Stimulated activated naive B cell treated with anti-CD40 and anti-IgM and Interleukin-4, amounts not matched to agents 10 μg/mL and 1 μg/mL and 100 μg/mL, for 72 hours (primary cell): ENCODE measurements at places on chromosomes 7 and 10.

GRCh38 chr7:154584352-154585252, 418.3 kb downstream of the PAXIP1 start:
- H3K4me3 ChIP-seq = no peak overlapping the region
- no peak overlapping the region for H3K27ac ChIP-seq
- H3K36me3 ChIP-seq = no peaks in the 10 kb centered on the region
- no peak for DNase-seq

- H3K4me3 ChIP-seq = no peak overlapping the region
- H3K27me3 ChIP-seq = peaks cover 6% of the 10 kb centered on the region
- peaks cover 17% of the 10 kb centered on the region for H3K4me1 ChIP-seq
- H3K27ac ChIP-seq = no peak overlapping the region
Observed at GRCh38 chr10:70810967-70811366, 4.8 kb upstream of the SGPL1 start.

- no peaks in the 10 kb centered on the region for H3K27me3 ChIP-seq
- peak overlapping the region; percentile 79 for H3K4me3 ChIP-seq
- H3K27ac ChIP-seq = peak overlapping the region; percentile 73
- DNase-seq = peak; percentile 58
Observed at GRCh38 chr10:133378251-133379096, 588 bp upstream of the PAOX start.

- H3K4me3 ChIP-seq = no peak overlapping the region
- H3K27ac ChIP-seq = no peak overlapping the region
- no peak for DNase-seq
- H3K27me3 ChIP-seq = peaks cover 19% of the 10 kb centered on the region
- no peaks in the 10 kb centered on the region for H3K36me3 ChIP-seq
Observed at GRCh38 chr10:3495281-3495680, 289.7 kb downstream of the KLF6 start.

DNA sequence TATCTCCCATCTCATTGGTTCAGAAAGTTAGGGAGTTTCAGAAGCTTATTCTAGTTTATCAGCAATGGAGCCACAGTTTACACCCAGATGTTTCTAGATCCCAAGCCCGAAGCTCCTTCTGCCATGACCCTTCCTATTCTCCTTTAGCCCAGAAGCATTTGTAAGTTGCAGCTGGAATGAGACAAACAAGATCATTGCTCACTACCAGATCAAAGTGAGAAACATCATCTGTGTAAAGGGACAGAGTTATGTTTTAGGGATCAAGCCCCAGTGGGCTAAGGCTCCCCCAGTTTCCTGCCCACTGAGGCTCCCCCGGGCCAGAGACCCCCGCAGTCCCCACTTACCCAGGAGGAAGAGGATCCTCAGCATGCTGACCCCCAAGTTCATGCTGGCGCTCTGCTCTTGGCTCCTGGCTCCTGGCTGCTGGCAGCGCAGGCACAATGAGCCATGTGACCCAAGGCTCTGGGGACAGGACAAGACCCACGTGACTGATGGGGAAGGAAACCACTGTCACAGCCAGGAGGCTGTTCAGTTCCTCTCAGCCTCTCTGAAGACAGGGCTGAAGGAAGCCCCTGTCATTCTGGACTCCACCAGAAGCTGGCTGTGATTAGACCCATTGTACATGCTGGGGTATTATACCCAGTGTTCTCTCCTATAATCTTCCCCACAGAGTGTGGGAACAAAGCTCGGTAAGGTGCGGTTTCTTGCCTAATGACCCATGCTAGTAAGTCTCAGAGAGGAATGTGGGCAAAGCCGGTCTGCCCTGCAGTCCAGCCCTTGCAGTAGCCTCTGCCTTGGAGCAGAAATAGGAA, at the start of gene TMEM273:
Gene TMEM273 (minus strand): TSS at position 442 of the 812 bp plus-strand sequence. CDS start 55 bp downstream, at position 387.
- peaks cover 17% of the 10 kb centered on the region for H3K36me3 ChIP-seq
- H3K4me3 ChIP-seq = peak within 1 kb of the TSS; percentile 86
- peaks cover 52% of the 10 kb centered on the region for H3K4me1 ChIP-seq
- H3K27me3 ChIP-seq = no peaks in the 10 kb centered on the region
- DNase-seq = peak; percentile 68

DNA sequence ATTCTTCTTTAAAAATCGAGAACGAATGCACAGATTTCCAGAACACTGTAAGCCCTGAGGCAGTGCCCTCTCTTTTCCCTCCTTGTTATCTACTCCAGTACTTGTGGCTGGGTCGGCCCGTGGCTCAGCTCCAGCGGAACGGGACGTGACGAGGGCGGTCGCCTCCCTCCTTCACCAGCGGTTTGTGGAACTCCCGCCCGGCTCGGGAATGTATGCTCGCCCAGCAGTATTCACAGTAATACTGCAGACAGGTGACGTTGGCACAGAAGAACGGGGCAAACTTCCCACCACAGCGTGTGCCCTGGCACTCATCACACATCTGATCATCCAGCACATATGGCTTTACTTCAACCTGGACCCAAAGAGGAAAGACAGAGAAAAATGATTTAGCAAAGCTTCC, 128.5 kb downstream of the BTAF1 start:
- H3K4me1 ChIP-seq = peaks cover 13% of the 10 kb centered on the region
- no peak for DNase-seq
- no peak overlapping the region for H3K27ac ChIP-seq
- peaks cover 18% of the 10 kb centered on the region for H3K36me3 ChIP-seq

DNA sequence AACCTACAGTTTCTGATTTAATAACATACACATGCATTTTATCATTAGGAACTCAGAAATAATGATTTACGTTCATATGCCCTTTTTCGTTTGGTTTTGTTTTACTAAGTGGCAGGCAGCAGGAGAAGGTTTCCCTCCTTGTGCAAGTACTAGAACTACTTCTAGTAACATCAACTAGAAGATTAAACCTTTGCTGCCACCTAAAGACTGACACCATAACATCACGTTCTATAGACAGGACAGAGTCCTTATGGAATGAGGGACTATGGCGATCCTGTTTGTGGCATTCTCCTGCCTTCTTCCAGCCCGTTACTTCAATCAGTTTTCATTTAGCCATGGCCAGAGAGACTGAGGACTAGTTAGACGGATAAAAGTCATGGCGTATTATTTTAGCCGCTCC, 53.2 kb downstream of the GAD2 start:
- H3K27me3 ChIP-seq = peaks cover 12% of the 10 kb centered on the region
- H3K36me3 ChIP-seq = no peaks in the 10 kb centered on the region
- H3K4me1 ChIP-seq = peaks cover 1% of the 10 kb centered on the region
- no peak overlapping the region for H3K4me3 ChIP-seq
- H3K27ac ChIP-seq = no peak overlapping the region

GRCh38 chr10:34567659-34568253, 247.3 kb downstream of the PARD3 start:
- H3K27ac ChIP-seq = no peak overlapping the region
- no peaks in the 10 kb centered on the region for H3K27me3 ChIP-seq
- no peak overlapping the region for H3K4me3 ChIP-seq
- no peaks in the 10 kb centered on the region for H3K36me3 ChIP-seq

DNA sequence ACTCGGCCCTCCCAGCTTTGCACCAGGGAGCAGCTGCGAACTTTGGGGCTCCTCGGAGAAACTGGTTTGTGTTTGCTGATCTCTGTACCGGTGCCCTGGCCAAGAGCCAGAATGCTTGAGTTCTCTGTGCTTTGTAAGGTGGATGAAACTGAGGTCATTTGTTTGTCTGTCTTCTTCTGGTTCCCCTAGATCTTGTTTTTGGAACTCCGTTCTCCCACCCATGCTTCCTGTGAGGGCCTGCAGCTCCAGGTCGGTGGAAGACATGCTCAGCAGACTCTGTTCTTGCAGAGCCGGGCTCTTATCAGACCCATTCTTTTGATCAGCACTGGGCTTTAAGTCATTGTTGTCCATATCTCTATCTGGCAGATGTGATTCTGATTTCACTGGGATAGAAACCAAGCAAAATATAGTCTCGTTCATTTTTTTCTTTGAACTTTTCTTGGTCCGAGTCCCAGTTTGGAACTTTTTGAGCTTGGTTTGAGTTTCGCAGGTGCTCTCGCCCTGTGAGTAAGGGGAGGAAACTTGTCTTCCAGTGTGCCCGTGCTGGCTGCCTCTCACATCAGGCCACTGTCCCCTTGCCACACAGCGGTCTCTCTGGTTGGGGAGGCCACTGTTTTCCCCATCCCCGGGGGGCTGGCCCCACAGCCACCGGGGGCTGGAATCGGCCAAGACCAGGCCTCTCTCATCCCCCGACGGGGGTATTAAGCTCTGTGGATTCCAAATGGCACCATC, 31.2 kb downstream of the JCAD start:
- H3K4me1 ChIP-seq = peaks cover 17% of the 10 kb centered on the region
- no peak for DNase-seq
- H3K27ac ChIP-seq = peak overlapping the region; percentile 92
- H3K4me3 ChIP-seq = peak overlapping the region; percentile 73

DNA sequence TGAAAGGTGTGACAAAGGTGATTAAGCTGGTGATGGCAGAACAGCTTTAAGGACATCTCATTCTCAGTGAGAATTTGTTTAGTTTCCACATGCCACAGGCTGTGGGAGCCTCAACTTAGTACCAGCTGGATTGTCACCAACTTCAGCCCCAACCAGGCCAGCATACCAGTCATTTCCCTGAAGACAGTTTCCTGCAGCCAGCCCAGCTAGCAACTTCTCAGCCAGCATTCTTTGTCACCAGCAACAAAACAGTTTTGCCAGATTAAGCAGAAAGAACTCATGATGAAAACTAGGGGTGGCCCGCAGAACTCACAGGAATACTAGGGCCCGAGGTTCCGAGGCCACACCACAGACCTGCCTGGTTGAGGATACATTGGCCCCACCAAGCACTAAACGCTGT, 68.8 kb upstream of the UNC5B start:
- no peak for DNase-seq
- H3K36me3 ChIP-seq = no peaks in the 10 kb centered on the region
- H3K27me3 ChIP-seq = no peaks in the 10 kb centered on the region
- no peak overlapping the region for H3K27ac ChIP-seq

GRCh38 chr10:18436902-18437301, 214.5 kb downstream of the NSUN6 start:
- DNase-seq = no peak
- H3K36me3 ChIP-seq = no peaks in the 10 kb centered on the region
- H3K4me3 ChIP-seq = no peak overlapping the region
- no peaks in the 10 kb centered on the region for H3K27me3 ChIP-seq
- no peaks in the 10 kb centered on the region for H3K4me1 ChIP-seq

DNA sequence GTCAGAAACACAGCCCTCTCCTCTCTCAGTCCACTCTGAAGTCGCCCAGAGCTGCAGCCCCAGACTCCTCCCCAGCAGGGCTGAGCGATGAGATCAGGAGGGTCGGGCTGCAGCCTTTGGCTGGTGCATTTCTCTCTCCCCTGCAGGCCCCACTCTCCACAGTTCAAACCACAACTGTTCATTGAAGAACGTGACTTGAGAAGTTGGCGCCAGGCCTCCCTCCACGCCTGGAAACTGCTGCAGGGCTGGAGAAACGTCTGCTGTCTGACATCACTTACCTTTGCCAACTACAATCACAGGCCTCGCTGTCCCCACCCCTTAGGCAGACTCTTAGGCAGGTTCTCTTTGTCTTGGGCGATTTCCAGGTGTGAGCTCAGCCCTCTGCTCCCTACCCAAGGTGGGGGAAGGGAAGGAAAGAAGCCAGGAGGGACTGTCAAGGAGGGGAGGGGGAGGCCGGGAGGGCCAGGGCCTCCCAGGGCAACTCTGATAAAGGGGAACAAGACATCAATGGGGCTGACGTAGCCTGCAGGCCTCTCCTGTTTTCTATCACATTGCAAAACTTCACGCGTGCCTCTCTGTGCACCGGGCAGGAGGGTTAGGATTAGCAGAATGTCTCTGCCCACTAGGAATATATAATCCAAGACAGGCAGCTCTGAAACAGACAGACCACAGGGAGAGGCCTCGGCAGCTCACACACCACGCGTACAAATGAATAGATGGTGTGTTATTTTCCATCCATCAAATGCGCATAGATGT, 32.7 kb downstream of the CALML5 start:
- H3K27ac ChIP-seq = no peak overlapping the region
- peaks cover 8% of the 10 kb centered on the region for H3K4me1 ChIP-seq
- peaks cover 2% of the 10 kb centered on the region for H3K36me3 ChIP-seq
- peaks cover 7% of the 10 kb centered on the region for H3K27me3 ChIP-seq
- no peak for DNase-seq

GRCh38 chr10:35908451-35908850, 266.4 kb upstream of the FZD8 start:
- H3K36me3 ChIP-seq = no peaks in the 10 kb centered on the region
- no peaks in the 10 kb centered on the region for H3K4me1 ChIP-seq
- H3K27ac ChIP-seq = no peak overlapping the region
- DNase-seq = no peak

- H3K27ac ChIP-seq = peak overlapping the region; percentile 93
- DNase-seq = peak; percentile 81
- peaks cover 35% of the 10 kb centered on the region for H3K36me3 ChIP-seq
- peak overlapping the region; percentile 92 for H3K4me3 ChIP-seq
- H3K27me3 ChIP-seq = no peaks in the 10 kb centered on the region
Observed at GRCh38 chr10:128047351-128047750, 78.9 kb downstream of the MKI67 start.

GRCh38 chr7:88169717-88170320, 50.0 kb downstream of the SRI start:
- DNase-seq = no peak
- no peak overlapping the region for H3K4me3 ChIP-seq
- no peaks in the 10 kb centered on the region for H3K27me3 ChIP-seq
- no peaks in the 10 kb centered on the region for H3K36me3 ChIP-seq
- H3K27ac ChIP-seq = no peak overlapping the region

DNA sequence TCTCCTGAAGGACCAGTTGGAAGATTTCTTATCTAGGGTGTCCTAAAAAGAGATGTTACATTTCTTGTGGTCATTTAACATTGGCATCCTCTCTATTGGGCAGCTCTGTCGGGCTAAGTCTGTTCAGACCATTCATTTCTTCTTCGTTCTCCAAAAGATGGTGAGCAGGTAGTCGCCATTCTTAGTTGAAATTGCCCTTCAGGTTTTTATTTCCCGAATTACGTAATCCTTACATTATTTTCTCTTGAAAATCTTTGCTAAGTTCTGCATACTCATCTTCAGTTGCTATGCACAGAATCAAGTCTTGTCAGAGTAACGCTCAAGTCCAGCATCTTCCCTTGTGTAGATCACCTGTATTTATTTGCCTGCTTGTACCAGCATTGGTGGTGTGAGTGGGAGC, 53.6 kb downstream of the DAGLB start:
- peak overlapping the region; percentile 97 for H3K27ac ChIP-seq
- H3K4me3 ChIP-seq = peak overlapping the region; percentile 32
- peaks cover 52% of the 10 kb centered on the region for H3K36me3 ChIP-seq
- no peaks in the 10 kb centered on the region for H3K27me3 ChIP-seq
- no peak for DNase-seq
- peaks cover 73% of the 10 kb centered on the region for H3K4me1 ChIP-seq
